Tibial nerve (tissue), 4 donors: ENCODE measurements at places on chromosomes 5 and 9.

DNA sequence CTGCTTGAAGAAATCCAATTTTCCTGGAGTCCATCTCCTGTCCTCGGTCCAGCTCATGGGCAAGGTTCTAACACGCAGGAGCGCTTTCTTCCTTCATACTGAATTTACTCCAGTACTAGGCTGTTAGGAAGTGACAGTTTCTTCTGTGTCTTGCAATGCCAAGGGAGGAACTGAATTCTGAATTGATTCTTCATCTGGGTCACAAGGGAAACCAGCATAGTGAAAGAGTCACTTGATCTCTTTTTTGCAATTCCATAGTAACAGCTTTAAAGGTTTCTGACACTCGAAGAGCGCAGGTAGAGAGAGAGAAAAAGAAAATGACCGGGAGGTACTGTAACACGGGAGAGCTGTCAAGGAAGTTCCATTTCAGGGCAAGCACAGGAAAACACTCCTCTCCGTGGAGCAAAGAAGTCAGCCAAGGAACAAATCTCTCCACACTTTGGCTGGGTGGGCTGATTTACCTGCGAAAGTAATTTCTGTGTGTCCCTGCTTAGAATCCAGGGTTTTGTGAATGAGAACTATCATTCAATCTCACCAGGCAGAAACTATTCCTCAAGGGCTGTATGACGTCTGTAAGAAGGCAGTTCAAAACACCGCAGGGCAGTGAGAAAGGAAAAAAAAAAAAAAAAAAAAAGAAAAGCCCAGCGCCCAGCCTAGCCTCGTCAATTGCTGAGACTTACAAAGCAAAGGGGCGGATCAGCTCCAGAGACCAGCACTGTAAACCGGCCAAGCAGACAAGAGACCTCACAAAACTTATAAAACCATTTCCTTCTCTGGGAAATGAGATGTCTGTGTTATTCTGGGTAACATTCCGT is 617.8 kb downstream of the PDE4D start:
- peak; percentile 21 for DNase-seq

- DNase-seq = no peak
These were observed 914.4 kb upstream of the ACO1 start for GRCh38 chr9:31470051-31470450.

DNA sequence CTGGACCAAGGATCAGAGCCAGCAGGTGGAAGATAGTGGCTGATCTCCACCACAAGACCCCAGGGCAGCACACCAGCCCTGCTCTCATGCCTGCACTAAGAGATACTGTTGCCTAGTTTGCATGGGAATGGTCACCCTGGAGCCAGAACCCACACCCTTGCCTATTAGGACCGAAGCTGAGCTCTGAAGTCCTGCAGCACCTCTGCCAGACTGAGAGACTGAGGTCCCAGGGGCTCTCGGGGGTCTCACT is 11.3 kb downstream of the ACSL6 start:
- DNase-seq = no peak

DNA sequence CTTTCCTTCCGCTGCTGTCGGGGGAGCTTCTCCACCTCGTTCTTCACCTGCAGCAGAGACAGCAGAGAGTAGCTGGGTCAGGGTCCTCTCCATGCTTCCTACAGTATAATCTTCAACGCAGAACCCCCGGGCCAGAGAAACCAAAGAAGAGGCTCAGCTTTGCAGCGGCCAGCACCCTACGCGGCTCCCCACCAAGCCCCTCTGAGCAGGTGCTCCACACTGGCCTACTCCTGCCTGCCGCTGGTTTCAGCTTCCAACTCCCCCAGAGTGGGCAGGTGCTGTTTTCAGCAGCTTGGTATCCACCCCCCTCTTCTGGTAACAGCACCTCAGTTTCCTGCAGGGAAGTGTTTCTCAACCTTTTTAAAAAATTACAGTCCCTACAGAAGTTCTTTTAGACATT is 58.3 kb upstream of the FBXW11 start:
- DNase-seq = no peak

GRCh38 chr5:181223729-181224389 is 778 bp downstream of the TRIM41 start:
- DNase-seq = no peak

GRCh38 chr5:38889424-38889823 is 43.6 kb downstream of the OSMR start:
- no peak for DNase-seq

GRCh38 chr5:131413605-131414559 is 150.0 kb downstream of the CDC42SE2 start:
- DNase-seq = no peak

DNA sequence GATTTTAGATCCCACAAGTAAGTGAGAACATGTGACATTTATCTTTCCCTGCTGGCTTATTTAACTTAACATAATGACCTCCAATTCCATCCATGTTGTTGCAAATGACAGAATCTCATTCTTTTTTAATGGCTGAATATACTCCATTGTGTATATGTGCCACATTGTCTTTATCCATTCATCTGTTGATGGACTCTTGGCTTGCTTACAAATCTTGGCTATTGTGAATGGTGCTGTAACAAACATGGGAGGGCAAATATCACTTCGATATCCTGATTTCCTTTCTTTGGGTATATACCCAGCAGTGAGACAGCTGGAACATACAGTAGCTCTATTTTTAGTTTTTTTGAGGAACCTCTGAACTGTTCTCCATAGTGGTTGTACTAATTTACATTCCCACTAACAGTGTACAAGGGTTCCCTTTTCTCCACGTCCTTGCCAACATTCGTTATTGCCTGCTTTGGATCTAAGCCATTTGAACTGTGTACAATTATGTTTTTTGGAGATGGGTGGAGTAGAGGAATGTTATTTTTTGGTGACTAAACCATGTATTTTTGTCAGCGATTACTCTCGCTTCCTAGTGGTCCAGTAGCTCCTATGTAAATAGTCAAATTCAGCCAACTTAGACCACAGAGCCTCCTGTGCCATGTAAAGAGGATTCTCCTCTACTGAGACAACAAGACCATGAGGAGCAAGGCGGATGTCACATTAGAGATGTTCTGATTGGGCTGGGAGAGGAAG is 60.6 kb downstream of the TNFSF15 start:
- DNase-seq = no peak

DNA sequence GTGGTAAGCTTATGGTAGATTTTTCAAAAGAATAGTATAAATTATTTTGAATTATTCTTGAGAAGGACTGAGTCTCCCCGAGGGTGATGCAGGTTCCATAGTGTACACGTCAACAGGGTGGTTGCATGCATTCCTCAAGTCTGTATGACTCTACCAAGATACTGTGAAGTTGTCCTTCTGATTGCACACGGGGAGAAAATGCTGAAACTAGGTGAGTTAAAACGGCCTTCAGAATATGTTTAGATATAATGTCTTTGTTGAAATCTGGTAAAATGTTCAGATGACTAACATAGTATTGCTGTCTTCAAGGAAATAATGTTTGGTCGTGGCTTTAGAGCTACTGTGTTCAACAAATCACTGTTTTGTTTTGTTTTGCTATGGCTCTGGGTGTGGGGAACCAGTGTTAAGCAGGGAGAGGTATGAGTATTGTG is 22.4 kb upstream of the TNFAIP8 start:
- no peak for DNase-seq

GRCh38 chr9:105967248-105967647 is 272.9 kb downstream of the TMEM38B start:
- no peak for DNase-seq

GRCh38 chr9:8864545-8864896 is 1064.9 kb upstream of the DMAC1 start:
- DNase-seq = no peak

DNA sequence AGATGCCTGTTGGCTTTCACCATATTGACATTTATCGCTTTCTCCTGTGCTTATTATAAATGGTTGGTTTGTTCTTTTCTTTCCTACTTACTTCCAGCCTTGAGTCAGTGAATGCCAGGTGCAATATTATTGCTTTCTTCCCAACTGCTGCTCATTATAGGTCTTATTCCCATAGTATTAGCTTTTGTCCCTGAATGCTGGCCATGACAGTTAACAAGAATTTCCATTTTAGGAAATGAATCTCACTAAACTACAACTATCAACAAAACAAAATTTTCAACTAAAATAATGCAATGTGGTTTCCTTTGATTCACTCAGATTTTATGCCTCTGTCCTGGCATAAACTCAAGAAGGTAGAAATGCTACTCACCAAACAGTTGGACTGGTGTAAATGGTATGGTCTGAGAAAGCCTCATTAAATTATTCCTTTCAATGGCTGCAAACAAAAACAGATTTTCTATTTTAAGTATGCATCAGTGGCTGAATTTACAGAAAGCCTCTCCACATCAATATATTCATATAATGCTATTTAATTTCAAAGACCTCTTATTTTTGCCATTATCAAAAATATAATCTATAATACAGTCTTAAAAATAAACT is 145.4 kb downstream of the TRPM6 start:
- DNase-seq = no peak

DNA sequence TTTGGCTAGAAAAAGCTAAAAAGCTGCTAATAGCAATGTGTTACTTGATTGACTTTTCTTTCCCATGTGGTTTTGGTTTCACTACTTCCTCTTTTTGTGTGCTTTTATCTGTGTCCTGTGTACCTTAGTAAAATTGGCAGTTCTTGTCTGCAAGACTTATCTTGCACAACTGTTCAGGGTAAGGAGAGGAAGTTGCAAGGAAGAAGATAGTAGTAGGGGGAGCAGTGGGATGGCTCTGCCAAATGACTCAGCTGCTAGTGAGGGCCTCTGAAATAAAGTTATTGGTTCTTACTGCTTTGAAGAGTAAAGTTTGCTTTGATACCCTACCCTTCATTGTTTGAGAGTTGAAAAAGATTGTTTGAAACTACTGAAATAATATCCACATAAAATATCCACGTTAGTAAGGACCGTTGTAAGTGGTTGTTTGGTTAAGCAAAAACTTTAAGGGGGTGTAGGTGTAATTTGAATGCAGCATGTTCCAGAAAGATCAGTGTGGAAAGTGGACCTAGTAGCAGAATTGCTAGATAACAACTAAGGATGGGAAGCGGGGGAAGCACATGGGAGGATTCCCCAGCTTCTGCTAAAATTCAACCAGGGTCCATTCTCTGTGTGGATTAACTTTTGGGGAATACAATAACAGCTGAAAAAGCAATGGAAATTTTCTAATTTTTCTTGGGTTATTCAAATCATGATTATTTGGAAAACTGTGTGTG is 123.5 kb downstream of the SCAMP1 start:
- no peak for DNase-seq

DNA sequence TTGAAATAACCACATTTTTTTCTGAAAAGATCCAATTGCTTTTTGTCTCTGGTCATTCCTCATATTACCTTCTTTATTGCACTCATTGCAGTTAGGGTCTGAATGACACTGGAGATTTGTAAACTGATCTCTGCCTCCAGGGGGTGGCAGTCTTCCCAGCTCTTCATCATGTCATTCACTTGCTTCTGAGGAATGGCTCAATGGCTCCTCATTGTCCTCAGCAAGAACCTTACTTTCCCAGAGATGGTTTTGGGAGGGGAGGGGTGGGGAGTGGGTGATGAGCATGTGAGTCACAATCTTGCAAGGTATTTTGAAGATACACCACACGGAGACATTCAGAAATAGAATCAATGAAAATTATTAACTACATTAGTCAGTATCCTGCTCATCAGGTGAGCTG is 159.8 kb upstream of the GAS1 start:
- DNase-seq = no peak

- DNase-seq = no peak
These were observed 75.0 kb downstream of the WNK2 start for GRCh38 chr9:93258818-93259489.

GRCh38 chr9:130433168-130433946 is 11.4 kb upstream of the ASS1 start:
- DNase-seq = no peak

DNA sequence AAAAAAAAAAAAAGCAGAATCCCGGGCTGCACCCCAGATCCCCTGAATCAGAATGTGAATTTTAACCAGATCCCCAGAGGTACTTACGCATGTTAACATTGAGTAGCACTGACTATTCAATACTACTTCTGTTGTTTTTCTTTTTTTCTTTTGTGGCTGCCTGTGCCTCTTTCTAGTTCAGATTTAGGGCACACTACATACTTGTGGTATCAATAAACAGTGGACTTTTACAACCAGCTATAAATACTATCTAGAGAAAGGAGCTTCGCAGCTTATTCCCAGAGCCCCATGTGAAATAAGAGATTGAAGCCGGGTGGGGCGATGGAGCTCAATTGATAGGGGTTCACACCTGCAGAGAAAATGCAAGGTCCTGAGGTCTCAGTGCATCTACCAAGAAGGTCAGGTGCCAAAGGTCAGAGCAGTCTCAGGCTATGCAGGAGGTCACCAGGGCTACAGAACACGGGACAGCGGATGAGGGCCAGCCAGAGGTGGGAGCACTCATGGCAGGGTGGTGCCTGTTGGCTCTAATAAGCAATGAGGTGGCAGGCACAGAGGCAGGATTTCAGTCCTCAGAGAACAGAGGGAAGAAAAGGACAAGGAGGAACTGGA is 22.3 kb downstream of the WWC1 start:
- DNase-seq = no peak

- DNase-seq = no peak
These were observed 91.1 kb upstream of the RANBP3L start for GRCh38 chr5:36392818-36393217.

DNA sequence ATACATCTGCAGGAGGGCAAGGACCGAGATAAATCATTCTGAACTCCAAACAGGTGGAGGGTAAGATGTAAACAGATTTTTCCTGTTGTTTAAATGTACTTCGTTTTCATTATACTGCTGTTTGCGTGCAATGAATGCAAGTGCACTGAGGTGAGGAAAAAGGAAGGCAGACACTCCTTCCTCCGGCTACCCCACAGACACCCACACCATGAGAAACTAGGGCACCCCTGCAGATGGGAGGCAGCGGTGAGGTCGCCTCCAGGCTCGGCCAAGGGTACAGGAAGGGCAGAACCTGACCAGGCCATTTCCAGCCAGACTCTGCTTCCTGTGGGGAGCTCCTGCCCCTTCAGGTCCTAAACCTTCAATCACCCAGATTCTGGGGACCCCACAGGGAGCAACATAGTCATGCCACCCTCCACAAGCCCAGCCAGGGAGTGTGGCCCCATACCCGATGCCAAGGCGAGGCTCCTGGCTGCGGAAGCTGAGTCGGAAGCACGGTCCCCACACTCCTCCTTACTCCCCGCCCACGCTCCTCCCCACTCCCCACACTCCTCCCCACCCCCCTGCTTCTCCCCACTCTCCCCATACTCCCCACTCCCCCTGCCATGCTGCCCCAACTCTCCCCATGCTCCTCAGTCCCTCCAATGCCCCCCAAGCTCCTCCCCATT is 37.1 kb downstream of the VAV2 start:
- no peak for DNase-seq

DNA sequence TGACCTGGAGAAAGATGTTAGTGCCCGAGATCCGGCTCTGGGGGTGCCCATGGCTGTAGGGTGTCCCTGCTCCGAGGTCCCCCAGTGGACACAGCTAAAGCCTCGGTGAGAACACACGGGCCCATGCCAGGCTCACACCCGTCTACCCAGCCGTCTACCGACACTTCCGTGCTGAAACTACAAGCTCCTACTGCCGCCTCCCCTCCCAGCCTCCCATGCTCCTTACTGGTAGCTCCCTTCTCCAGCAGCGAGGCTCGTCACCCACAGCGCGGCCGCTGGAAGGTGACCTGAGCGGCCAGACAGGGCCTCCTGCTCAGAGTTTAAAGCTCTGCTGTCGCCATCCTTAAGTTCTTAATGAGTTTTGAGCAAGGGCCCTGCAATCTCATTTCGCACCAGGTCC is 33.2 kb upstream of the CLPTM1L start:
- no peak for DNase-seq

GRCh38 chr5:74161170-74161569 is 479.4 kb downstream of the ENC1 start:
- no peak for DNase-seq

GRCh38 chr9:14119694-14120514 is 194.0 kb downstream of the NFIB start:
- DNase-seq = no peak

GRCh38 chr5:176810687-176811501 is 535 bp downstream of the UNC5A start:
- no peak for DNase-seq
